ENCODE measurements at places on chromosomes 7 and 10.
A peak's percentile ranks its signal among the peaks of the same experiment; 100 is the strongest.

DNA sequence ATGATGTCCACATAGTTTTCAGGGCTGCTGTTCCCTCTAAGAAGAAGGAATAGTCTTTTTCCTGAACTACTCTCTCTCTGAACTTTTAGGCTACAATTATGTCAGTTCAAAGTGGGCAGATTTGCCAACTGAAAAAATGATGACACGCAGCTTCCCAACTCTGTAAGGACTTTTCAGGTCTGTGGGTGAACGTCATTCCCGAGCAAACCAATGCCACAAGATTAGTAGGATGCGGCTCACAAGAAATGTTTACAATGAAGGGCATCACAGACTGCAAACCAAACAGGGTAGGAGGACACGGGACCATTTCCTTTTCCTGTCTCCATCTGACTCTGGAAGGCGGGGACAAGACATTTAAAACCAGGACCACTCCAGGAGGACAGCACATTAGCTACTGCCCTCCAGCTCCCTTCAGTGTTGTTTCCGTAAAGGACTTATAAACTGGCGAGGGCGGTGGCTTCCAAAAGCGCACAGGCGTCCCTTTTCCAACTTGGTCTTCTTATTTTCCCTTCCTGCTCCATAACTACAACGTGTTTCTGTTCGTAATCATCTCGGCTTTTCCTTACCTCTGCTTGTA is 539 bp upstream of the MKLN1 start:
- DNase-seq, result peak; percentile 6

- no peak for DNase-seq
Measured at GRCh38 chr10:110222641-110223297, 15.4 kb downstream of the MXI1 start.

- peak; percentile 90 for DNase-seq
Measured at GRCh38 chr7:150738092-150738491, 874 bp downstream of the GIMAP5 start.

GRCh38 chr10:113539789-113540188 is 13.1 kb upstream of the HABP2 start:
- DNase-seq, result no peak

DNA sequence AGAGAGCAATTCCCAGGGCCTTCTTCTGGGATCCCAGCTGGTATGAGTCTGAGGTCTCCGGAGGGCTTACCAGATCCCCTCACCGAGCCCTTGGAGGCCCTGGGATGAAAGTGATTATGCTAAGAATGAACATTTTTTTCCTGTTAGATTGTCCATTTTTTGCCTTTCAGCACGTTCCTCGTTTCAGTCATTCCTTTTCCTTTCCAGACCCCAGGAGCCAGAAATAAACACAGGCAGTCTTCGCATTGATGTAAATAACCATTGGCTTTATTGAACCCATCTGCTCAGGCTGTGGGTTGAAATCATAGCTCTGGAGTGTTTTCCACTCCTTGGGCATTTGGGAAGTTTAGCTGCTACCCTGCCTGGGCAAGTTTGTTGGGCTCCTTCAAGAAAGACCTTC is 320.9 kb upstream of the AUTS2 start:
- DNase-seq, result no peak

GRCh38 chr10:24168258-24169170 is 40.4 kb upstream of the KIAA1217 start:
- DNase-seq, result no peak

GRCh38 chr7:117997862-117998825 is 124.9 kb upstream of the CTTNBP2 start:
- no peak for DNase-seq

DNA sequence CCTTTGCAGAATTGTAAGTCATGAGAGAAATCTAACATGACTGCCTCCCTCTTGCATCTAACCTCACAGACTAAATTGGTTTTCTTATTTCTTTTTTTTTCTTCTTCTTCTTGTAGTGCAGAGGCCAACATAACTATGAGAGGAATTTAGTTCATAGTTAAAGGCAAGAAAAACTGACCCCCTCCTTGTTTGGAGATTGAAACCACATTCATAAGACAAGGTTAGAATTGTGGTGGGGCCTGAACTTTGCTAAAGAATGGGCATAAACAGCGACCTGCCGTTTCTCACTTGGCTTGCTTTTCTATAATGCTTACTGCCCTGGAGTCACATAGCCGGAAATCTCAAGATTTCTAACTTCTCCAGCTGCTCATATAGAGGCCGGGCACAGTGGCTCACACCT is 2.4 kb upstream of the POLM start:
- no peak for DNase-seq

DNA sequence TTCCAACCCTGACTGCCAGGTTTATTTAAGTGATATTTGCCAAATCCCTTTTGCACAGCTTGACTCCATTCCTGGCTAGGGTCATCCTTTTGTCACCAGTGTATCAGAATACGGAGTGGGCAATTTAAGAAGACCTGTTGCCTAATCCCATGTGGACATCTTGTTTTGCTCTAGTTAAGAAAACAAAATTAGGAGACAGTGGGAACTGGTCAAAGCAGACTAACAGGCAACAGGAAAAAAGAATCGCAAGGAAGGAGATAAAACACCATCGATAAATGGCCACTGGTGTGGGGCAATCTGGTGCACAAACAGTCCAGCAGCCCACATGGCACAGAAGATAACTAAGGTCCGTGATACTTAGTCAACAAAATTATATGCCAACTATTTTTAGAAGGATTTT is 21.4 kb downstream of the KDM7A start:
- DNase-seq, result no peak

DNA sequence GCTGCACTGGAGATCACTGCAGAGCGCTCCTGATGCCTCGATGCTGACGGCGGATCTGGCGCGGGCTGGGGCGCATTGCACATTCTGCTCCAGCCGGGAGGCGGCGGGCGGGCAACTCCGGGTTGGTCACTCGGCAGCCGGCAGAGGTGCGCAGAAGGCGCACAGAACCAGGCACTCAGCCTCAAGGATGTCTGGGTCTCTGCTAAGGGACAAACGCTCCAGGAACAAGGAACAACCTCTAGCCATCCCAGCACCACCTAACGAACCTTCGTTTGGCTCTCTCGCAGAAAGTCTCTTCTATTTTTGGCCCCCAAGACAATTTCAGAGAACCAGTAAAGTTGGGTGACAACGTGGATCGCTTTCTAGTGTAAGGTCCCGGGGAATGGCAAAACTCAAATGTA is 254.6 kb downstream of the OTUD1 start:
- no peak for DNase-seq

- no peak for DNase-seq
Measured at GRCh38 chr10:66746711-66747110, 179.1 kb upstream of the LRRTM3 start.

GRCh38 chr10:63213489-63213888 is 80.4 kb downstream of the NRBF2 start:
- DNase-seq, result no peak

DNA sequence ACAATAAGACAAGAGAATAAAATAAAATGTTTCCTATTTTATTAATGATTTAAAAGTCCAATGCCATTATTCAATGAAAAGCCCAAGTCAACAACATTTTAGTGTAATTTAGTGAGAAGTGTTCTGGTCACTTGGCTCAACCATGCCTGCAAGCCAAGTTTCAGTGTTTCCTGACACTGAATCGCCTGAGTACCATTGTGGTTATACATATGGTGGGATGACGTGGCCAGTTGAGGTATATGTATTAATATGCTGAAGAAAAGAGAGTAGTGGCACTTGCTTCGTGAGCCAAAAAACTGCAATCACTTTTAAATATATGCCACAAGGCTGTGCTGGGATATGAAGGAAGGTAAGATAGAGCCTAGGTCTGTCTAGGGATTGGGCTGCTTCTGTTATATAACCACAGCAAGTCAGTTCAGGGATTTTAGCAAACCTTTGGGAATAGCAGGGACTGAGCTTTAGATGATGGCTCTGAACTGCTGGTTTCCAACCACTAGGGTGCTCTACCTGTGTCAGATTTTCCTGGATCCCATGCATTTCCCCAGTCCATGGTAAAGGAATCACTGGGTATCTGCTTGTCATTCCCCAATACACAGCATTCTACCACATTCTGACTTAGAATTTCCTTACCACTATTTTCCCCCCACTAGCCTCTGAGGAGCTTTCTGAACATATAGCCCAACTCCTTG is 214.0 kb upstream of the PRPS1L1 start:
- no peak for DNase-seq

GRCh38 chr10:118459642-118460193 is 117.6 kb upstream of the FAM204A start:
- DNase-seq, result peak; percentile 55

GRCh38 chr7:17305387-17306171 is 7.1 kb downstream of the AHR start:
- no peak for DNase-seq

DNA sequence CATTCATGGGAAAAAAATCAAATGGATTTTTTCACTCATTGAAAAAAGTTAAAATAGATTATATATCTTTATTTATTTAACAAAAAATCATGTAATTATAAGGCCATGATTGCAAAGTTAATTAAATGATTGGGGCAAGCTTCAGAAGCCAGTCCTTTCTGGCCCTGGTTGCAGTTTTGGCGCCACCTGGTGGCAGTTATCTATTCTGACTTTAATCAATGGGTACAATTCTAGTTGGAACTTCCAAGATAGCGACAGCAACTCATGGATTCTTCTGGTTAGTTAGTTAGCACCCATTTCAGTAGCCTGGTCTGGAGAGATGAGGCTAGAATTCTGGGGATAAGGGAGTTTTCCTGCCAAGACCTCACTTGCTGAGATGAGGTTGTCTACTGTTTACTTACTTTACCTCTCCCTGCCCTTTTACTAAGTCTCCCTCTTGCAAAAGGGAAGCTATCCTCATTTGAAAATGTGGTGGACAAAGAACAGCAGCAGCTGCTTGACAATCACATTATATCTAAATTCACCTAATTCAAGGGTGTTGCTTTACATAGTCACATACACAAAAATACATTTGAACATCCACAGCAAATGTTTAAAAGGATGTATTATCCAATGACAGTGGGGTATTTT is 42.3 kb downstream of the NOC3L start:
- peak; percentile 64 for DNase-seq

DNA sequence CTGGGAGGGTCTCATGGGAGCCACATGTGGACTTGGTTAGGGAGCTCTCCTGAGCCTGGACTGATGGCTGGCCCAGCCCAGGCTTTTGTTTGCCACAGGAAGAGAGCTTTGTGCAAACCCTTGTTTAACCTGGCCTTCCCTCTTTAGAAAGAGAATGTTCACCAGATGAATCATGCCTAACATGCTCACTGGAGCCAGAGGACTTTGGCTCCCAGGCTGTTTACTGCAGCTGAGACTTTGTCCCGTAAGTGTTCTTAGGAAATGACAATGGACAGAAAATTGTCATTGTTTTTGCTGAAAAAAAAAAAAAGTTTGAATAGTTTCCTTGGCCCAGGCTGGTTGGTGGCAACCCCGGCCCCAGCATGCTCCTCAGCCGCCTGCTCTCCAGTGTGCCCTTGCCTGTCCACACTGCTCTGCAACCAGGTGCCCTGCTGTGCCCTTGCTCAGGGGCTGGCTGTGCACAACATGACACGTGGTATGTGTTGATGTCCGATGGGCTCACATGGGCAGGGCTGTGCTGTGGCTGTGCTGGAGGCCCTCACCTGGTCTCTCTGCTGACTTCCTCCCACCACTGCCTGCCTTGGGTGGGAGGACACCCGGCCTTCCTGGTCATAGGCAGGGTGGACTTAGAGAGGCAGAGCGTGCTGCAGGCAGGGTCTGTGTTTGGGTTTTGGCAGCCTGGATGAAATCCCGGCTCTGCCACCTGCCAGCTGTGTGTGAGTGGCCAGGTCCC is 215.3 kb upstream of the ZNF32 start:
- no peak for DNase-seq

- no peak for DNase-seq
Measured at GRCh38 chr10:109676703-109677102, 246.6 kb downstream of the XPNPEP1 start.

Data from CD4-positive, alpha-beta T cell treated with Interleukin-2 at 100 ng/mL for 4 hours (primary cell).